ENCODE measurements at places on chromosomes 3 and 15.

DNA sequence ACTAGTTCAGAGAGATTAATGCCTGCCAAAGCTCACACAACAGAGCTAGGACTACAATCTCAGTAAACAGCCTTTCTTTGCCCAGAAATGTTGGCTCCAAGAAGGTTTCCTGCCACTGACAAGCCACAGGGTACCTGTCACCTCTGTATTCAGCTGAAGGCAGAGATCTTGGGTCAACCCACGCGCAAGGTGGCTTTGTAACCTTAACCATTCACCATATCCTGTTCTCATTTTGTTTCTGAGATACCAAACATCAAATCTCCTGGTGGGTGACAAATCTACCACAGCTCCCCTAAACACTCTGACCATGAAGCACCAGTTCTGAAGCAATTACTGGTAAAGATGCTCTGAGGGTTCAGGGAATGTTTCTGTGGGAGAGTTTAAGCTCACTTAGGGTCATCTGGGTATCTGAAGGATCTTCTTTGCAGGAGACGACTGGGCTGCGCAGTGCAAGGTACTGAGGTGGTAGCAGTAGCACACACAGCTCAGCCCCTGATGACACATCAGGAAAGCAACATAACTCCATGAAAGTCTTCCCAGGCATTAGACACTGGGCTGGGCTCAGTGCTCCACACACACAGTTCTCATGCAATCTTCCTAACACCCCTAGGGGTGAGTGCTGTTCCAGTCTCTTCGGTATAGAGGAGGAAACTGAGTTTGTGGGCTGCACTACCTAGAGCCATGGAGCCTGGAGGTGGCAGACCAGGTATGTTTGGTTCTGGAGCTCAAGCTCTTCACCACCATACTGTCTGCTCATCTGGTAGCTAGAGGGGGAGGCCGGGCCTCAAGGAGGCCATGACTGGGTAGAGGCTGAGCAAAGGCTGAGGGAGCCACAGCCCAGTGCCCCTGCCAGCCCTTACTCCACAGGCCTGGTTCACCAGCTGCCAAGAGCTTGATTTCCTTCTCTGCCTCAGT is 7.7 kb downstream of the CXCR6 start:
- H3K27me3 ChIP-seq, result no peaks in the 10 kb centered on the region
- no peak overlapping the region for H3K4me3 ChIP-seq
- DNase-seq, result no peak
- peak overlapping the region; percentile 31 for H3K27ac ChIP-seq
- H3K36me3 ChIP-seq, result peaks cover 11% of the 10 kb centered on the region

GRCh38 chr15:68993276-68993675 is 21.2 kb upstream of the NOX5 start:
- no peaks in the 10 kb centered on the region for H3K4me1 ChIP-seq
- H3K36me3 ChIP-seq, result no peaks in the 10 kb centered on the region
- no peak overlapping the region for H3K27ac ChIP-seq
- H3K4me3 ChIP-seq, result no peak overlapping the region
- no peak for DNase-seq
- no peaks in the 10 kb centered on the region for H3K27me3 ChIP-seq

GRCh38 chr15:28099555-28100140 is 533 bp upstream of the OCA2 start:
- peak overlapping the region; percentile 34 for H3K27ac ChIP-seq
- no peak for DNase-seq
- H3K4me1 ChIP-seq, result no peaks in the 10 kb centered on the region

DNA sequence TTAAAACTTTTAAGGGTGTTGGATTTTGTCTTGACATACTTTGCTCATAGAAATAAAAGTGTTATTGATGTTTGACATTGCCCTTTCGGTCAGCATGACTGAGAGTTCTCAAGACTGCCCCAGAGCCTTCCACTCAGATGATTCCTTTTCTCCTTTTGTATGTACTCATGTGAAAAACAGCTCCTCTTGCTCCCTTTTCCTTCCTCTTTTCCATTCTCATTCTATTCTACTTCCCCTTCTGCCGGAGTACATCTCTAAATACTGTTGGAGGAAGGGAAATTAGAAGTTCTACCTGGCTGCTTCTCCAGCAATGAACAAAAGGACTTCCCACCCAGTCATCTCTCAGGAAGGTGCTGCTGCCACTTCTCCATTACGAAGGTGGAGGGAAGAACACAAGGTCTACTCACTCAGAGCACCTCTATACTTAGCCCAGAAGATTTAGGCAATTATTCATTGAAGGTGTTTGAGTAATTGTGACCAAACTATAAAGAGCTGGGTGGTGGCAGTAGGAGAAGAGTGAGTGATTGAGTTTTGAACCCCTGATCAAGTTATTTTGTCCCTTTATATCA is 163.8 kb upstream of the MBNL1 start:
- no peaks in the 10 kb centered on the region for H3K4me1 ChIP-seq
- H3K27ac ChIP-seq, result no peak overlapping the region
- H3K4me3 ChIP-seq, result no peak overlapping the region
- H3K36me3 ChIP-seq, result no peaks in the 10 kb centered on the region
- no peaks in the 10 kb centered on the region for H3K27me3 ChIP-seq

DNA sequence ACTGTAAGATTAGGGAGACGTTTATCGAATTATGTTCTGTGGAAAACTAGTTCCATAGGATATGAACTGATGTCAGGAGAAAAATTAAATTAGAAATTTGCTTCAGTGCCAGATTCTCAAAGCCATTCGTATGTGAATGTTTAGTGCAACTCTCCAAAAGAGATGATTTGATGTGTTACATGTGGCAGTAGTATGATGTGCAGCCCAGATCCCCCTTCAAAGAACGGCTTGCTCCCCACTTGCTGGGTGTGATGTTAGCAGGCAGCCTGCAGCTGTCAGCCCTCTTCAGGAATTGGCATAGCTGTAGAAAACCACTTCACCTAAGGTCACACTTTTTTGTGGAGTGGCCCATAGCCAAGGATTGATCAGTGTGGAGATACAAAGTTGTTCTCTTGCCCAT is 127.0 kb upstream of the CCDC54 start:
- no peak overlapping the region for H3K27ac ChIP-seq
- DNase-seq, result no peak
- H3K4me3 ChIP-seq, result no peak overlapping the region

Measured in aorta (tissue), 5 donors.